Suppressor macrophage treated with lipopolysaccharide for 1 hour (primary cell): ENCODE measurements at places on chromosomes 3 and 15.

- no peak for DNase-seq
Observed at GRCh38 chr15:49875392-49875791, 243.6 kb downstream of the ATP8B4 start.

DNA sequence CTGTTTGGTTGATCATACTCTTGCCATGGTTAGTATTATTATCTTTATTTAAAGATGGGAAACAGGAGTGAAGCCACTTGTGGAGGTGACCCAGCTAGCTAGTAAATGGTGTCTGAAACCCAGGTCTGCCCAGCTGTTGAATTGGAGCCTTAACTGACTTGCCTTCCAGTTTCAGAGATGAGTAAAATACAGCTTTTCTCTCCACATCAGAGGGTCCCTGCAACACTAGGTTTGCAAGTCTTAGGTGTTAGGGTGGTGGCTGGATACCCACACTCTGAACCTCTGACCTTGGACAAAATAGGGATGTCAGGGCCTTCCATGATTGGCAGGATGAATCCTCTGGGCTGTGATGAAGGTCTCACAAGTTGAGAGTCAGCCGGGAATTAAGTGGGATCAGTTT lies 4.1 kb downstream of the FLNB start:
- no peak for DNase-seq

- DNase-seq = peak; percentile 4
Observed at GRCh38 chr15:91311986-91312385, 211.9 kb downstream of the SV2B start.

- no peak for DNase-seq
Observed at GRCh38 chr3:5951026-5951425, 763.5 kb downstream of the EDEM1 start.

DNA sequence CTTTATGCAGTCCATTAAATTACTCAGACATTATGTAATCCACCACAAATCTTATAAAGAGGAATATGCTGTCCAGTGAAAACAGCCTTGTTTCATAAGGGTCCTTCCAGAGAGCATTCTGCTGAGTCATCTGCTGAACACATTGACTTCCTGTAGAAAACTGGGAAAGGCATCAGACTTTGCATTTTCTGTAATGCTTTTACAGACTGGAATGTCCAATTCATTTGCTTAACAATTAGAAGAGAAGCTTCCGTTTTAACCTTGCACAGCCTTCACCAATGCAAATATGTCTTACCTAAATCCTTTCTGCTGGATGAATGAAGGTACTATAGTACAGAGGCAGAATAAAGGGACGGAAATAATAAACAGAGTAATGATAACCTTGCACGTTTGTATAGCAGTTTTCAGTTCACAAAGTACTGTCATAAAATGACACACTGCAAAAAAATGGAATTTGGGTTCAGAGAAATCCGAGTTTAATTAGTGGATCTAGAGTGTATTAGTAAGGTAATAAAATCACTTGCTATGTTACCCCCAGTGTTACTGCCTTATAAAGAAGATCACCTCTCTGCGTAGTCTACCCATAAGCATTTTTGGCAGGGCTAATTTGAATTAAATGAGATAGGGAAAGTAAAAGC lies 301.5 kb downstream of the PYDC2 start:
- no peak for DNase-seq

DNA sequence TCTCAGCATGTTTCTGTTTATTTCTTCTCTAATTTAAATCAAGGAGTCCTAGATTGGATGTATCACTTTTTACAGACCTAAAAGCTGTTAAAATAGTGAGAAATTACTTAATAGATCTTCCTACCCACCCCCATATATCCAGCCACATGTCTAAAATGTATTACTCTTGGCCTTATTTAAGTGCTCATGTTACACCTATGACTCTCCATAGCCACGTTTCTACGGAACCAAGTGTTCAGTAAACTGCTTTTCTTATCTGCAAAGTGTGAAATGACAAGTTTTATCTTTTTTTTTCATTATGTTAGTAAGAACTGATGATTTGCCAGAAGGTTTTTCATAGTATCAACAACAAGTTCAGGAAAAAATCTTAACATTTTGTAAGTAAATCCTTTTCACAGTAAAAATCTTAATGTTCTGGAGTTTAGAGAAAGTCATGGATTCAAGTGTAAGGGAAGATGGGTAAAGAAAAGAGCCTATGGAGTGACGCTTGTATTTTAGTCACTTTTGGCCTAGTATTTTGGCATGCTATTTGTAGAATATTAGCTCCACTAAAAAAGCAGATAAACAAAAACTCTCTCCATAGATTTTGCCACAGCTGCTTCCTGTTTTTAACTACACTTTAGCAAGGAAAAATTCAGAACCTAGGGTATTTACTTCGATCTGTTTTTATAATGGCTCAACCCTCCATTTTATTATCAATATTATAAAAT lies 41.2 kb upstream of the IGSF10 start:
- DNase-seq = no peak

- no peak for DNase-seq
Observed at GRCh38 chr15:66719471-66719870, 17.4 kb downstream of the SMAD6 start.

DNA sequence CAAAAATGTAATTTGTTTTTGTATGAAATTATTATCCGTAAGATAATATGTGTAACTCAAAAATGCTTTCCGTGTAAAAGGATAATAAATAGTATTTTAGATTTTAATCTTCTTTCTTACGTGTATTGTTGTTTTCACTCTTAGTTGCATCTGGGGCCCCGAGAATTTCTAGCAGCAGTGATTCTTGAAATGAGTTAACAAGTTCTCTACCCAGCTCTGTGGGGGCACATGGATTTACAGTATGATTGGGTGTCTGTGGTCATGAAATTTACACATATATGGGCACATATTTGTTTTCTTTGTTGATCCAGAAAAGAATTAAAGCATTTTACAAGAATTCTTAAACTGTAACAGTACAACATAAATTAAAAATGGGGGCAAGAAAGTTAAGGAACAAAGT lies 145.9 kb upstream of the LRRFIP2 start:
- no peak for DNase-seq

DNA sequence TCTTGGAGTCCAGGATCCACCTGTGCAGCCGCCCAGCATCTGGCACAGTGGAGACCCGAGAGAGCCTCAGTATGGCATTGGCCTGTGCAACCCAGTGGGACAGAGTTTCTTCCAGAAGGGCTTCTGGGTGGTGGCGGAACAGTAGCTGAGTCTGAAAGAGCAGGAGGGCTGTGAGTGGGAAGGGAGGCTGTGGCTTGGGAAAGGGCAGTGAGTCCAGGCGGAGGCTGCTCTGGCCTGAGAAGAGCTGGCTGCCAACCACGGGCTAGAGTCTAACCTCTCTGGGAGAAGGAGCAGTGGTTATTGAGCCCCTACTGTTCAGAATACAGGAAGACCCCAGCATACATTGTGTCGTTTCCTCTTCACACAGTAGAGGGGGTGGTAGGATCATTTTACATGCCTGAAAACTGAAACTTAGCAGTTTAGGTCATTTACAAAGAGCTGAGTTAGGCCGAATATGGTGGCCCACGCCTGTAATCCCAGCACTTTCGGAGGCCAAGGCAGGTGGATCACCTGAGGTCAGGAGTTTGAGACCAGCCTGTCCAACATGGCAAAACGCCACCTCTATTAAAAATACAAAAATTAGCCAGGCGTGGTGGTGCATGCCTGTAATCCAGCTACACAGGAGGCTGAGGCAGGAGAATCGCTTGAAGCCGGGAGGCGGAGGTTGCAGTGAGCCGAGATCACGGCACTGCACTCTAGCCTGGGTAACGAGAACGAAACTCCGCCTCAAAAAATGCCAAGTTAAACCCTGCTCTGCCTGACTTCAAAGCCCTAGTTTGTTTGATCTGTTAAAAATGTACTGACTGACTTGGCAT lies 3.2 kb downstream of the AEN start:
- peak; percentile 71 for DNase-seq

- no peak for DNase-seq
Observed at GRCh38 chr3:37952564-37952963, 38.0 kb upstream of the VILL start.

- no peak for DNase-seq
Observed at GRCh38 chr15:44775953-44776352, 39.6 kb downstream of the TRIM69 start.

DNA sequence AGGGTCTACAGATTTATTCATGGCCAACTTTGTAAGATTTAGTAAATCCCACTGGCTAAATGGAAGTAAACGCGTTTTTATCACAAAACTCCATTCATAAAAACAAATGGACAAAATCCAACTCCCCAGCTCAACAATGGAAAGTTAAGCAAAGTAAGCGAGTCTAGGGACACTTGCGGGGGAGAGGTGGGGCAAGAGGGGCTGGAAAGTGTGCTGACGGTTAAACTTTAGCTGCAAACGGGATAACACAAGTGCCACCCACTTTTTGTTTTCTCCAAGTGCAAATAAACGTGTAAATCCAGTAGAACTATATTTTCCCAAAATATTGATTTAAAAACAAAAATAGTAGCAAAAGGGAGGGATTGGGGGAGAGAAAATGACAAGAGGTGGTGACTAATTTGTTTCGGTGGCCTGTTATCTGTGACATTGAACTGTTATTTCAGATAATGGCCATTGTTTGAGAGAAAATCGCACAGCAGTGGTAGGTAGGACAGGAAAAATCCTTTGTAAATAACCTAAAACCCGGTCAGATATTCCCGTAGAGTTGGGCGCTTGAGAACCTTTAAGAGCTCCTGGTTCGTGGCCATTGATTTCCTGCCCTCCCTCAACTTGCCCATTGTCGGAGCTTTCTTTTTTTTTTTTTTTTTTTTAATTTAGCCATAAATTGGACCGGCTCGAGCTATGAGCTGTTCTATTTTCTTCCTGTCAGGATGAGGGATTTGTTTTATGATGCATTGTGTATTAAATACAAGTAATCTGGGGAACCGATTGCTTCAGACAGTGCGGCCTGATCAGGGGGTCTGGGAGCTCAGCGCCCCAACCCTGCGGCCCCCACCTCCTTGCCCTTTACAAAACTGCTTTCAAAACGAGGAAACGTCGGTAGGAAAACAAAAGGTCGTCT lies 514.8 kb downstream of the MECOM start:
- DNase-seq = no peak

GRCh38 chr15:82081914-82082762 lies 36.3 kb upstream of the MEX3B start:
- DNase-seq = no peak

- no peak for DNase-seq
Observed at GRCh38 chr15:101100593-101101442, 151.0 kb downstream of the CHSY1 start.

DNA sequence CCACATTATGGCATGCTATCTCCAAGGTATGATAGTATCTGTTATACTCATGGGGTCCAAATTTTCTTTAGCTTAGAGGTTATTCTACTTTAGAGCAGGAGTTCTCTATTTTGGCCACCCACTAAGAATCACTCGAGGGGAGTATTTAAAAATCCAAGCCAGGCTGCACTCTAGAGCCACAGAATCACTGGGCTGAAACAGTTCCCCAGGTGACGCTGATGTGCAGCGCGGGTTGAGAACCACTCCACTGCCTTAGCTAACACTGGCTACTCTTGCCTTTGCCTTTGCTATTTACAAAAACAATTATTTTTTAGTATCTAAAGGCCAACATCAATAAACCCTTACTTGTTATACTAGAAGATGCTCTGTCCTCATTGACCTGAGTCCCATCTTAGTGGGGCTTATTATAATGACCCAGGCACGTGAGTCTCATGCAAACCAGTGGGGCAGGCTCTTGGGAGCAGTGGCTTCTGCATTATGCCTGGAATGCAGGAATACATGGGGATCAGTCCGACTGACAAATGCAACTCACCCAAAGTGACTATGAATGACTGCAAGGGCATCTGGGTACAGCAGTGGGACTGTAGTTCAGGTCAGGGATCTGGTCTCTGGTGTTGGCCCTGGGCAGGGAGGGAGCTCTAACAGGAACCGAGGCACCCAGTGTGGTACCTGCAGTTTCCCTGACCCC lies 21.7 kb upstream of the CGNL1 start:
- no peak for DNase-seq

GRCh38 chr3:169871129-169871886 lies 1.6 kb upstream of the LRRC31 start:
- no peak for DNase-seq

GRCh38 chr3:150117076-150117475 lies 146.4 kb upstream of the PFN2 start:
- no peak for DNase-seq

DNA sequence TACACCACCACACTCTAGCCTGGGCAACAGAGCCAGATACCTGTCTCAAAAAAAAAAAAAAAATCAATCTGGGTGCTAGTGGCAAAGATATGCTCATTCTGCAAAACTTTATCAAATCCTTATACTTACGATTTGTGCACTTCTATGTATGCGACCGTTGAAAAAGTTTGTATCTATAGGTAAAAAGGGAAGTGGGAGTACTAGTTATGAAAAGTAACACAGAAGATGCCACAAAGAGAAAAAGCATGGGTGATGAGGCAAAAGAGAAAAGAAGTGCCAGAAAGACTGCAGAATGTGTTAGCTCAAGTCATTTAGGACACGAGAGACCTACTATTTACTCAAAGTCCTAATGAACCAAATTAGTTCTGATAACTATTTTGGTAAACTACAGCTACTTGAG lies 407.8 kb downstream of the SHQ1 start:
- DNase-seq = no peak

DNA sequence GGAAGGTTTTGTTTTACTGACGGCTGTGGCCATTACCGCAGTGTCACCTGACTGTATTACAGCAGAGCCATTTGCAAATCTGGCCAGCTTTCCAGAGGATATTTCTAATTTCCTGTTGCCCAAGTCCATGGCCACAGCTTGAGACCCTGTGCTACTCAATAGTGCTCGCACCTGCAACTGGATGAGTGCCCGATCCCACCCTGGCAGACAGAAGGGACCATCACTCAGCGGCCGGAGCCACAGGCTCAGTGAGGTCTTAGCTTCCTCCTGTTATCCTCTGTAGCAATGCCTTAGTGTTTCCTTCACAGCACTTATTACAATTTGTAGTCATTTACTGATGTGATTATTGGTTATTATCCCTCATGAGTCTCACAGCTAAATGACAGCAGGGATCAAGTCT lies 184.8 kb downstream of the LRRN1 start:
- DNase-seq = no peak

DNA sequence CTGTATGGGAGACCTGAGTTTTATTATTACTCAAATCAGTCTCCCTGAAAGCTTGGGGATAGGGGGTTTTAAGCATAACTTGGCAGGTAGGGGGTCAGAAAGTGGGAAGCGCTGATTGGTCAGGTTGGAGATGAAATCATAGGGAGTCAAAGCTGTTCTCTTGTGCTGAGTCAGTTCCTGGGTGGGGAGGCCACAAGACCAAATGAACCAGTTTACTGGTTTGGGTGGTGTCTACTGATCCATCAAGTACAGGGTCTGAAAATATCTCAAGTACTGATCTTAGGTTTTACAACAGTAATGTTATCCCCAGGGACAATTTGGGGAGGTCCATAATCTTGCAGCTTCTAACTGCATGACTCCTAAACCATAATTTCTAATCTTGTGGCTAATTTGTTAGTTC lies 17.8 kb upstream of the IQCF6 start:
- no peak for DNase-seq

DNA sequence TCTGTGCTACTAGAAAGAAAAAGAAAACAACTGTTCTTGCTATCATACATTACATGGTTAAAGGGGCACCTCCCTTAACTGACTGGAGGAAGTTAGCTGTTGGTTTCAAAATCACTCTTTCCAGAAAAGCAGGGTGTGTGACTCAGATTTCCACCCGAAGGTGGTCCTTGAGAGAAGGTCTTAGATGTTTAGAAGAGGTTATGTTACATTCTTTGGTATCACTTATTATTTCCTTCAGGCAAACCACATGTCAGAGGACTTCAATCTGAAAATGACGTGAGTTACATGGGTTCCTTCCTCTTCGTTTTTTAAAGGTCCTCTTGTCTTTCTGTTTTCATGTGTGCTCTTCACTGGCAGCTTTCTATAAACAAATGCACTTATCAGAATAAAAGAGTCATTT lies 307.9 kb upstream of the CBLB start:
- DNase-seq = peak; percentile 29

GRCh38 chr3:192892981-192893700 lies 24.5 kb downstream of the MB21D2 start:
- peak; percentile 97 for DNase-seq
